Neural cell (in vitro differentiated cells): ENCODE measurements at places on chromosomes 3 and 15. TPM values are rescaled to one million over a fixed set of nuclear protein-coding genes. Genes with fewer than 3 reads are reported as not detected.

SERPINI2 gene
- 1.3 and 1.7 TPM in 2 replicates for polyA plus RNA-seq

SOX14 gene
- not detected in 2 replicates for polyA plus RNA-seq

NTRK3 gene
- 42.3 and 42.7 TPM in 2 replicates for polyA plus RNA-seq

CCR2 gene
- not detected in 2 replicates for polyA plus RNA-seq

FANCD2OS gene
- polyA plus RNA-seq = not detected in 2 replicates

APBA2 gene
- polyA plus RNA-seq = 134 and 159 TPM in 2 replicates

STRIT1 gene
- polyA plus RNA-seq = 1.1 and 1.2 TPM in 2 replicates

TRIM59 gene
- 0.53 and 0.78 TPM in 2 replicates for polyA plus RNA-seq

ROPN1 gene
- polyA plus RNA-seq = not detected in 2 replicates

ZNF501 gene
- polyA plus RNA-seq = 5.6 and 7.3 TPM in 2 replicates

CLRN1 gene
- polyA plus RNA-seq = 0.18 and 0.27 TPM in 2 replicates
